ENCODE measurements at places on chromosomes 2 and 18.

DNA sequence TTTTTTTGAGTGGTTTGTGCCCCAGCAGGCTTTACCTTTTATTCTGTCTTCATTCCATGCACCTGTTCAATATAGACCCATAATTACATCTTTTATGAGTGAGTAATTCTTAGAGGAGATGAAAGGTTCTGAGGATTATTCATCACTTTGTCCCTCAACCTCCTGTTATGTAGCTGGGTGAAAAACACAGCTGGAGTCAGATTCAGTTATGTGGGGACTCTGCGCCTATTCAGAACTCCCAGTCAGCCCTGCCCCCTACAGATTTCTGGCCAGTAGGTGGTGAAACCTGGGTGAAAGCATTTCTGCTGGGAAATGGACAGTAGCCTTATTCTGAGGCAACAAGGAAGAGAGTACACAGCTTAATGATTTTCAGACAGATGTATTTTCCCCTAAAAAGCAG is 107.8 kb downstream of the MGAT5 start:
- DNase-seq, result no peak

DNA sequence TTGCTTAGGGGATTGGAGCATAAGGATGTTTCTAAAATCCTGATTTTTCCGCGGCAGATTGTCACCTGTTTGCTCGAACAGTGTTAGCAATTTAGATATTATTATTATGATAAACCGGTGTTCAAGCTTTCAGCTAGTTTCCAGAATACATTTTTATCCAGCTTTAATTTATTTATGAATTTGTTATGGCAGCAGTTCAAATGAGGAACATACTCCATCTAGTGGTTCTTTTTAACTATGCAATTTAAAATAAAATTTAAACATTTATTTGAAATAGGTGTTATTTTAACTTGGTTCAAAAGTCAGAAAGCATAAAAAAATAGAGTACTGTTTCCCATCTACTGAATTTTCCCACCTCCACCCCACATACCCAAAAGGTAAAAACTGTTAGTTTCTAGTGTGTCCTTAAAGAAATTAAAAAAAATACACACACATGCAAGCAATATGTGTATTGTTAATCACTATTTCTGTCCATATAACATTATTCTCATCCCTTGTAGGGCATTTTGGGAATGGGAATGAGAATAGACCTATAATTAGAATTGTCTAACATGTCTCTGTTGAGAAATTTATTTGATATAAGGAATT is 23.2 kb downstream of the ACOXL start:
- no peak for DNase-seq

- peak; percentile 11 for DNase-seq
Measured at GRCh38 chr2:71608034-71608433, 154.7 kb downstream of the DYSF start.

- DNase-seq, result no peak
Measured at GRCh38 chr18:73777356-73778031, 370.1 kb downstream of the FBXO15 start.

- no peak for DNase-seq
Measured at GRCh38 chr18:10242936-10243680, 211.3 kb upstream of the APCDD1 start.

DNA sequence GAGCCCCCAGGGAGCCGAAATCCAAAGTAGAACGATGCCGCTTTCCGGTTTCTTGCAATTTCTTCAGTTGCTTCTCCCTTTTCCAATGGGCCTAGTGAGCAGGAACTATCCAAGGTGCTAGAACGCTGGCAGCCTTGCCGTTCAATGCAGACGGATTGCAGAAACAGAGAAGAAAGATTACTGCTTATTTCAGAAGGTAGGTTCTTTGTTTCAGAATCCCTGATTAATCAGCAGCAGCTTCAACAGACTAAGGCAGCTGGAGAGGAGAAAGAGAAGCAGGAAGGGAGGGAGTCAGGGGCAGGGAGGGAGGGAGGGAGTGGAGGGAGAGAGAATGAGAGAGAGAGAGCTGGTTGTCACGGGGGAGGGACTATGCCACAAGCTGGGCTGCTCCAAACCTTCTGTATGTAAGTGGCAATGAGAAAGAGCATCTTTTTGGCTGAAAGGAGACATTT is 576 bp downstream of the NYAP2 start:
- DNase-seq, result peak; percentile 72

DNA sequence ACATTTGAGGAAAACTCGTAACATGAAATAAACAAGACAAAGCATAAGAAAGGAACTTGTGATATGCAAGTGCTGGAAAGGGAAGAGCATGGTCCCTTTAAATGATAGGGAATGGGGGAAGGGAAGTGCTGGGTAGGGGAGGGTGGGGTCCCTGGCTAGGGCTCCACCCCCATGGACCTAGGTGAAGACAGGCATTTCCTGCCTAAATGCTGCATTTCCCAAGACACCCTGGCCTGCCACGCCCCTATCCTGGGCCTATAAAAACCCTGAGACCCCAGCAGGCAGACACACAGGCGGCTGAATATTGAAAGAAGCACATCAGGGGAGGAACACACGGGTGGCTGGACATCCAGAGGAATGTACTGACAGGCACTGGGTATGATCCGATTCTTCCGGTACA is 499.9 kb downstream of the ZEB2 start:
- no peak for DNase-seq

GRCh38 chr2:217738061-217738460 is 264.7 kb downstream of the TNS1 start:
- DNase-seq, result no peak

DNA sequence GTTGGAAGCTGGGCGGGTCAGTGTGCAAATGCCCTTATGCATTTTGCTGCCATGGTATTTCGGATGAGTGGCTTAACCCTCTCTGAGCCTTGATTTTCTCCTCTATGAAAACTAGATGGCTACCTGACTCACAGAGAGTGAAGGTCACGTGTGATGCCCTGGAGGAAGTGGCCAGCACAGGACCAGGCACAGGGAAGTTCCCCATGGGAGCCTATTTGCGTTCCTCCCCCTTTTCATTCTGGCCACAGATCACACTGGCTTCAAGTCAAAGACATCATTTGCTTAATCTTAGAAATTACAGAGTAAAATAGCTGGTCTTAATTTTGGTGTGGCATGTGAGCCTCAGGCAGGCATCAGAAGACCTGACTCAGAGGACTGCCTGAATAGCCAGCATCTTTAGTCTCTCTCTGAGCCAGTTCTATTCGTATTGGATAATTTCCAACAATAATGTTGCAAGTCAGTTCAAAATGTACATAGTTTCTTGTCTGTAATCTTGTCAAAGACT is 57.6 kb upstream of the CD302 start:
- DNase-seq, result no peak

DNA sequence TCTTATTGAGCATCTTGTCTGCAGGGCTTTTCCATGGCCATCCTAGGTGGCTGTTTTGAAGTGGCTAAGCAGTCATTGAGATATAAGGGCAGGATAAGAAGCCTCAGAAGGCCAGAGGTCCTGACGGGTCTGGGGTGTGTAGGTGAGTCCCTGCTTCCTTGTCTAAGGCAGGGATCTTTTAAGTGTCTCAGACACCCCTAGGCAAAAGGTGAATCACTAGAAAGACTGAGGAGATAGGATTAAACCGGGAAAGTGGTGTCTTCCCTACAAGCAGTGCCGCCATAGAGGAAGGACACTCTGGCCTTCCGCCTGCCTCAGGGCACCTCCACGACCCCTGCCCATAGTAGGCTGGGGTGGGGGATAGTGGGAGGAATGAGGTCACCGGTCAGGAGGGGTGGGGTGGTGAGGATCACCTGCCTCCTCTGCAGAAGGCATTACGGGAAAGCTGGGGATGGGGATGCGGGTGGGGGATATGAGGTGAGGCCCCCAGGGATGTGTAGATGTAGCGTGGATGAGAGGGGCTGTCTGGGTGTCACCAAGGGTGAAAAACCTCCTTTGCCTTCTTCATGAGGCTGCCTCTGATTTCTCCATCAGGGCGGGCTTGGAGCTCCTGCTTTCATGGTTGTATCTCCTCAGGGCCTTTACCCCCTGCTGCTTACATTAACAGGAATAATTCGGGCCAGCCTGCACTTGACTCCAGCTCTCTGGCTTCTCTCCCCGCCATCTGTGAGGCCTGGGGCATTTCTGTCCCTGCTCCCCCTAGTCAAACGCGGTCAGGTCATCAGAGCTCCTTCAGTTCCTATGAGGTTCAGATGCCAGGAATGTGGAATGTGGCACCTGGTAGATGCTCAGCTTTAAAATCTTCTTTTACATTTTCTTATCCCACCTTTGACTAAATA is 244.0 kb downstream of the DYSF start:
- no peak for DNase-seq

- no peak for DNase-seq
Measured at GRCh38 chr2:171480908-171481307, 41.4 kb upstream of the CYBRD1 start.

- DNase-seq, result no peak
Measured at GRCh38 chr2:134459706-134460406, 206.0 kb downstream of the MGAT5 start.

- no peak for DNase-seq
Measured at GRCh38 chr2:158644139-158644538, 151.0 kb upstream of the DAPL1 start.

GRCh38 chr2:6944555-6944954 is 27.3 kb downstream of the RNF144A start:
- no peak for DNase-seq

Measured in left hindlimb (tissue), 1 donor.